ENCODE measurements at places on chromosomes 16 and 17.
A peak's percentile ranks its signal among the peaks of the same experiment; 100 is the strongest.

DNA sequence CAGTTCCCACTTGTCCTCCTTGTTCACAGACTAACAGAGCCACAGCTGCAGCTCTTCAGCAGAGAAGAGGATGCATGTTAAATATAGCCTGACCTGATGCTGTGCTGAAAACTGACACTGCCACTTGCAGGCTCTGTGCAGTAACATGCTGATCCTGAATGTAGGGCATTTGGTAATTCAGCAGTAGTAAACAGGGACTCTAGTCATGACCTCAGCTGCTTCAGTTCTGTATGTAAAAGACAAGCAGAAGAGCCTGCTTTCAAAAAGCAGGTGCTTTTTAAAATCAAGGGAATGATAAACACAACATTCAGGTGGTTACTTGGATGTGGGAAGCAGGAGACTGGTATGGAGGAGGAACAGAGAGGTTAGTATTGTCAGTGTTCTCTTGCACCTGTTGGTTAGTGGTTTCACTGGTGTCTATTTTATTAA is 33.8 kb downstream of the ESRP2 start:
- DNase-seq, result no peak

- no peak for DNase-seq
Observed at GRCh38 chr17:17685775-17686291, 4.6 kb downstream of the RAI1 start.

DNA sequence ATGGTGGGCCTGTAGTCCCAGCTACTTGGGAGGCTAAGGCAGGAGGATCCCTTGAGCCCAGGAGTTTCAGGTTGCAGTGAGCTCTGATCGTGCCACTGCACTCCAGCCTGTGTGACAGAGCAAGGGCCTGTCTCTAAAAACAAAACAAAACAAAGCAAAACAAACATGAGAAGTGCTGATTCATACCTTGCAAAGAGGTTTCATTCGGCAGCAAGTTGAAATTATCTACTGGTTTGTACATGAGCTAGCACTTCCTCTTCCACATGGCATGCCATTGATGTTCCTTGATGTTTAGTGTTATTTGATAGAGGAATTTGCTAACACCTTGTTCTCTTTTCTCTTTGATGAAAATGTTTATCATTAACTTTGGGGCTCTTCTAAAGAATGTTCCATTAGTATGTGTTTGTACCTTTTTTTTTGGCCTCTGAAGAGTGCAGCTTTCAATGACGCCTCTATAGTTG is 50.6 kb downstream of the SPECC1 start:
- no peak for DNase-seq

DNA sequence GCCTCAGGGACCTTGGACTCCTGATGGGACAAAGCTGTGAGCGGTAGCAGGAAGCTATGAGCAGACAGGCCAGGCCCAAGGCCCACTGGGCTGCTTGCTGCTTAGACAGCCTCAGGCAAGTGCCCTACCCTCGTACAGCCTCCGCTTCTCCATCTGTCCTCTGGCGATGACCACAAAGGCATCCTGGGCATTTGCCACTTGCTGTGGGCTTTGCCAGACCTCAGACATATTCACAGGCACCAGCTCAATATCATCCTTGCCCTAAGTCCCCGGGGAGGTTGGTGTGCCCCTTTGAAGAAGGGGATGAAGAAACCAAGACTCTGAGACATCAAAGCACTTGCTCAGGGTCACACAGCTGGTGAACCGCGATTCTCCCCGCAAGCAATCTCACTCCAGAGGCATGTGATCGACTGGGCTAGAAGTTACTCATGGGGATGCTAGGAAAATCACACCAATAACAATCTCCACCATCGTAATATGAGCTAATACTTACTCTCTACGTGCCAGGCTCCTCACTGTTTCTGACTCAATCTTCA is 21.7 kb downstream of the PPL start:
- DNase-seq, result peak; percentile 71

GRCh38 chr17:38701504-38702165 is 3.4 kb upstream of the MLLT6 start:
- DNase-seq, result no peak

GRCh38 chr17:559551-560431 is 154.8 kb downstream of the VPS53 start:
- DNase-seq, result peak; percentile 87

DNA sequence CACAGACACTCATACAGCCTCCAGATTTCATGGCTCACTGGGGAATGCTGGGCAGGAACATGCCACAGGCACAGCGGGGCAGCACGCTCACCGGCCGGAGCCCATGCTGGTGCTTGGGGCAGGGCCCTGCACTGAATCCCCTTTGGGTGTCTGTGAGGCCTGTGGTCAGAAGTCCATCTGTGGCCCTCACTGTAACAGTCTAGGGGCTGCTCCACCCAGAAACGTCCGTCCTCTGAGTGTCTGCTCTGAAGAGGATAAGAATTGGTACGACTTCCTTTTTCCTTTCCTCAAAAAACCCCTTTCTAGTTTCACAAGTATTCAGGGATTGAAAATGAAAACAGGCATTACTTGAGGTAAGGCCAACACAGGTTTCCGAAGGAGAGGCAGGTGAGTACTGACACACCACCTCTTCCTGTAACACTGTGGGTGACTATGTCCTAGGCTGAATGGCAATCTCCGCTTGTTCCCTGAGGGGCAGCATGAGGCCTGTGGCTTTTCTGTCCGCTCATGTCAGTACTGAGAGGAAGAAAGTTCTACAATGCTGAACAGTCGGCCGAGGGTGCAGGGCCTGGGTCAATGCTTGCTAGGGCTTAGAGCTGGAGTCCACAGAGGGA is 42.5 kb downstream of the TMEM11 start:
- no peak for DNase-seq

DNA sequence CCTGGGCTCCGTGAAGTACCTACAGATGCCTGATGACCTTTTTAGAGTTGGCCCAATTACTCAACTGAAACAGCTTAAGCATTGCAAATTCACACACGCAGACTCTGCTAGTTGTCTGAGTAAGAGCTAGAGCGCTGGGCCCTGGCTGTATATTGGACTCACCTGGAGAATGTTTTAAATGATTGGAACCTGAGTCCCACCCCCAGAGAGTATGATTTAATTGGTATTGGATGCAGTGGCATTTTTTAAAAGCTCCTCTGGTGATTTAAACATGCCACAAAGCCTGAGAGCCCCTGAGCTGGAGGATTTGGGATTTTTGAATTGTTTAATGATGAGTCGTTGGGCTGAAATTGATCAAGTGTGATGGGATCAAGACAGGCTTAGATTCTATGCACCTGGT is 143.9 kb upstream of the SDK2 start:
- DNase-seq, result no peak

- DNase-seq, result no peak
Observed at GRCh38 chr17:80876950-80877728, 114.5 kb upstream of the CHMP6 start.

- DNase-seq, result no peak
Observed at GRCh38 chr17:64648234-64648633, 13.9 kb downstream of the SMURF2 start.

- no peak for DNase-seq
Observed at GRCh38 chr16:84368308-84368996, at the start of gene ATP2C2. TSS of gene ATP2C2 (plus strand) at chr16:84368538. CDS start at chr16:84368616, 78 bp downstream.

DNA sequence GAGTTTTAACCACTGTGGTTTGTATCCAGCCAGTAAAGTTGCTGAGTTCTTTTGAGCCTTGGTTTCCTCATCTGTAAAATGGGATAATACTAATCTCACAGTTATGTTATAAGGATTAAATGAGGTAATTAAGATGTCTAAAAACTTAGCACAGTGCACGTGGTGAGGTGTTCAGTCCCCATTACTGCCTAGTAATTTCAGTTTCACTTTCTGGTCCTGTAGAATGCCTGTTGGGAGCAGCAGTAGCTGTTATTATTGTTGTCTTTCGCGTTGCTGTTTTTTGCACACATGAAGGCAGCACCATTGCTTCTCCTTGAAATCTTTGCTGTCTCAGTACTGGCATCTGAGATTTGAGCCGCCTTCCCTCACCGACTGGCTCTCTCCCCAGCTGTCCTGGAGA is 182.4 kb downstream of the DNAH9 start:
- no peak for DNase-seq

DNA sequence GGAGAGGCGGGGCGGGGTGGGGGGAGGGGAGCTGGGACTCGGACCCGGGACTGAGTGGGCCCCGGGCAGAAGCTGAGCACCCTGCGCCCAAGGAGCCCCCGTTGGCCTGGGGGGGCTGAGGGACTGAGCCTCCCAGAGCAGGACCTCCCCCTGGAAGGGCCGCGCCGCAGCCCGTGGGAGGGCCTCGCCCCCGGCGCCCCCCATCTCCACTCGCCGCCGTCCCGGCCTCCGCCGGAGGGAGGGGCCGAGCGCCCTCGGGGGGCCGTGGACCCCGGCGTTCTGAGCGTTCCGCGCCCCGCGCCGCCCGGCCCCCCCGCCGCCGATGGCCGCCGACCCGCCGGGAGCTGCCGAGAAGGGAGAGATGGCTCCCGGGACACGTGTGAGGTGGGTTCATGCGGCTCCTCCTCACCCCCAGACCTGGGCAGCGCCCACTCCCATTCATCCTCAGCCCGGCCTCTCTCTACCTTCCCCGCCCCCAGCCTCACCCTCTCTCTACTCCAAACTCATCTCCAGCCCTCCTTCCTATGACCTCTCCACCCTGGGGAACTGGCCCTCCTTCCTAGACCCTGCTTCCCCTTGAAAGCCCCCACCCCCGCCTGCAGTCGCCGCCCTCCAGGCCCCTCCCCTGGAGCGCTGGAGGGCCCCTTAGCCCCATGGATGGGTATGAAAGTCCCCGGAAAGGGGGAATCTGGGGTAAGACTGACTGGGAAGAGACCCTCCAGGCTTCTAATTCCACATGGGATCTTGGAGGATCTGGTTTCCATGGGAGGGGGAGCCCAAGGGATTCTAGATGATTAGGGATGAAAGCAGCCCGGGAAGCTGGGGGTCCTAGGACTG is 922 bp downstream of the FBXL19 start:
- DNase-seq, result no peak

- DNase-seq, result peak; percentile 64
Observed at GRCh38 chr16:87806641-87807546, 41.1 kb upstream of the KLHDC4 start.

DNA sequence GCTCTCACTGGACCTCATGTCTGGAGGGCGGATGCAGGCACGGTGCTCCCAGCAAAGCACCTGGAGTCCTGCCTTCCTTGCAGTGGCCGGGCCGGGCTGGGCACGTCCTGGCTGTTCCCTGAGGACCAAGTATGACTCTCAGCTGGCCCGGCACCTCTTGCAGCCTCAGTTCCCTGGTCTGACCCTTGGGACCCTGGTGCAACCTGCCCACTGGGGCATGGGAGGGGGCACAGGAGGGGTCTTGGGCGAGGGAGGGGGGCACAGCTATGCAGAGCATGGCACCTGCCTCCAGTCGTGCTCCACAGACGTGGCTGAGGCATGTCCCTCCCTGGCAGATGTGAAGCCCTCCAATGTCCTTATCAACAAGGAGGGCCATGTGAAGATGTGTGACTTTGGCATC is 19.6 kb downstream of the MAP2K3 start:
- no peak for DNase-seq

GRCh38 chr16:3959148-3959547 is 78.6 kb upstream of the CREBBP start:
- no peak for DNase-seq

GRCh38 chr16:2194166-2194834 is 2.1 kb downstream of the CASKIN1 start:
- DNase-seq, result peak; percentile 28

DNA sequence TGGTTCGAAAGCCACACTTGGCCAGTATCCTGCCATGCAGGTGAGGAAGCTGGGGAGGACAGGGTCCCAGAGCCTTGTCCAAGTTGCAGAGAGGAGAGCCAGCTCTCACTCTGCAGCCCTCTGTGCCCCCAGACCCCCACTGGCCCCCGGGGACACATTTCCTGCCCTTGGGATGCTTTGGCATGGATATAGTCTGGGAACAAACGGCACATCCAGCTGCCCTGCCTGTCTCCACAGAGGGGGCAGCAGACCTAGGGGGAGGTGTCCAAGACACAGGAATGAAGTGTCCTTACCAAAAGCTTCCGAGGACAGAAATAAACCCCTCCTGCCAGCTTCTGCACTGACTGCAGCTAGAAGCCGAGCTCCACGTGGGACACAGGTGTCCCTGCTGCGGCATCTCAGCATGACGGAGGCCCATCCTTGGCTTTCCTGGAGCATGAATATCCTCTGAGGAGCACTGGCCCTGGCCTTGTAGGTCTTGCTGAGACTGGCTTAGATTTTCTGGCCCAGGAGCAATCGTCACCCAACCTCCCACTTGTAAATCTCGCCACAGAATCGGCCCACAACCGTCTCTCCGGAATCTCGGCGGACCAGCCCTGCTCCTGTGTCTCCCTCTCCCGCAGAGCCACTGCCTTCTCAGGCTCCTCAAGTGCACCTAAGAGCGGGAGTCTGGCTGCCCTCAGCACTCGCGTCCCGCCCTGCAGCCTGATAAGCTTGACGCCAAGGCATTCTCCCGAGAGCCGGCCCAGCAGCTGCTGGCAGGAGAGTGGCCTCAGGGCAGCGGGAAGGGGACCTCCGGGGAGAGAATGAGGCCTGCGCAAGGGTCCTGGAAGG is 1.1 kb upstream of the CAPN15 start:
- DNase-seq, result peak; percentile 23

DNA sequence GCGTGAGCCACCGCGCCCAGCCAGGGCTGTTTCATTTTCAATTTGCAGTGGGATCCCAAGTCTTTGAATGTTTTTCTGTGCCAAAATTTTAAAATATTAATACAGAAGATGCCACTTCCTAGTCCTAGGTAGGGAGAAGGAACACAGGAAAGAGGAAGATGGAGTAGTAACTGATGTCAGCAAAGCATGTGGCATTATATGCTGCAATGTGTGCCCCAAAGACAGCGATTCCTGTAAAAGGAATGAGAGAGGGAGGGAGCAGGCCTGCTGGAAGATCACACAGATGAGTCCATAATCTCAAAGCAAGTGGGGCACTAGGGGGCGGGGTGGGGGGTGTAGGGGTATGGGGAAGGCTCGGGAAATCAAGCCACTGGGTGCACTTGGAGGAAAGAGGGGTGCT is 23.4 kb upstream of the SSTR2 start:
- DNase-seq, result no peak

DNA sequence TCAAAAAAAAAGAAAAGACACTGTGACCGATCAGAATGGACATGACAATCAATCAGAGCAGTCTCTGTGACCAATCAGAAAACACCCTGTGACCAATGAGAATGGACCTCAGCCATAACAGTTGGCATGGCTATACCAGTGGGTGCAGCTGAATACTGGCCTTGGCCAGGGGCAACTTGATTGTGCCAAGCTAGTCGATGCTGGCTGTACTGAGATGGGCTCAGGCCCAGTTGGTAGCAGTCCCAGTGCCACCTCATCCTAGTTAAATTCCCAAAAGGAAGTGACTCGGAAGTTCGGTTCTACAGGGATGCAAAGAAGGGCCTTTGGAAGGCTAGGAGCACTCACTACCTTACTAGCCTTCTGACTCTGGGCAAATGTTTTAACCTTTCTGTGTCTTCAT is 37.2 kb upstream of the BCO1 start:
- DNase-seq, result no peak

DNA sequence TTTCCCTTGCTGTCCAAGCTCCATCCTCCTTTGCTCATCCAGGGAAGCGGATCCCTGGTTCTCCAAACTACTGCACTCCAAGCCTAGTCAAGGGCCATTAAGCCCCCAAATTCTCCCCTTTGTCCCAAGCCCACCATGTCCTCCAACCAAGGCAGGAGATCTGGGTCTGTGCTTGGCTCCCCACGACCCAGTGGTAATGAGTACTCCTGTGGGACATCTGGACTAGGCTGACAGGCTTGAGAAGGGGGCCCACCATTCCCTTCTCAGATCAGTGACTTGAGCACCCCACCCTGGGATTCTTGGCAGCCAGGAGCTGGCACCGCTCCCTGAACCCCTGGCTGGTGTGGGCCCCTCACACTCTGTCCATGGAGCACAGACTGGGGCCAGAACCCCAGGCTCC is 17.1 kb downstream of the OSBPL7 start:
- DNase-seq, result no peak

GRCh38 chr16:19589771-19590302 is 34.3 kb downstream of the VPS35L start:
- no peak for DNase-seq

GRCh38 chr17:65183736-65184135 is 46.6 kb downstream of the RGS9 start:
- no peak for DNase-seq

All from retinal pigment epithelial cell (primary cell).